A549 treated with DMSO at 1 μM for 4 hours (cell line): ENCODE measurements at places on chromosomes 2 and 18. TPM values are rescaled to one million over a fixed set of nuclear protein-coding genes. Genes with fewer than 3 reads are reported as not detected.

Gene FMNL2
- total RNA-seq: 23.5 to 37.7 TPM (median 32.7 TPM) in 5 replicates

Gene SLC4A5
- total RNA-seq: 0.18 to 0.41 TPM (median 0.28 TPM) in 5 replicates

Gene CNGA3
- 0.03 TPM in 1 of 5 replicates, not detected in the others for total RNA-seq

Gene RAB17
- total RNA-seq: 0.05 to 0.10 TPM (median 0.10 TPM) in 3 of 5 replicates, not detected in the others

Gene ELOA2
- total RNA-seq: not detected in 5 replicates

Gene DNAJC5G
- not detected in 5 replicates for total RNA-seq

Gene FAM110C
- total RNA-seq: 0.06 to 0.26 TPM (median 0.14 TPM) in 5 replicates

Gene COL5A2
- 56.0 to 97.1 TPM (median 87.3 TPM) in 5 replicates for total RNA-seq

Gene LBX2
- 3.5 to 4.6 TPM (median 4.1 TPM) in 5 replicates for total RNA-seq

Gene LINC00305
- total RNA-seq: not detected in 5 replicates

Gene ANKAR
- 1.0 to 1.6 TPM (median 1.4 TPM) in 5 replicates for total RNA-seq

Gene CFAP221
- total RNA-seq: 0.17 to 0.47 TPM (median 0.33 TPM) in 5 replicates

Gene SPHKAP
- not detected in 5 replicates for total RNA-seq

Gene REEP1
- total RNA-seq: 0.53 to 1.1 TPM (median 0.83 TPM) in 5 replicates

Gene HAAO
- 0.07 to 0.18 TPM in 2 of 5 replicates, not detected in the others for total RNA-seq

Gene DSG1
- total RNA-seq: not detected in 5 replicates

Gene CLEC4F
- total RNA-seq: not detected in 5 replicates

Gene OR6B2
- not detected in 5 replicates for total RNA-seq

Gene ANKRD30B
- total RNA-seq: not detected in 5 replicates

Gene MOCOS
- total RNA-seq: 2.9 to 4.0 TPM (median 3.8 TPM) in 5 replicates
